ENCODE measurements at places on chromosomes 2 and 18.

DNA sequence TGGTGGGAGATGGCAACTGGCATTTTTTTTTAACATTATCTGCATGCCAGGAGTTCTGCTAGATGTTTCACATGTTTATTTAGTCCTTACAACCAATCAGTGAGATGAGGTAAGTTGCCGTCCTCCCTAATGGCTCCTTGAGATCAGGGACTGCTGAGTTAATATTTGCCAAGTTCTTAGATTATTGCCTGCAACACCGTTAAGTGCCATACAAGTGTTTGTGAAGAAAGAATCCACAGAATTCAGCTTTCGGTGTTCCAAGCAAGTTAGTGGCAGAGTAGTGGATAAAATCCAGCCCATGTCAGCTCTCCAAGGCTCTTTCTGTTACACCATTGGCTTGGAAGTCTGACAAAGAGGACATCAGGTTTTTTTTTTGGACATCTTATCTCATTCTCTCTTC lies 95.9 kb downstream of the C1QL2 start:
- DNase-seq = no peak

GRCh38 chr2:148983896-148984295 lies 54.6 kb upstream of the LYPD6B start:
- no peak for DNase-seq

DNA sequence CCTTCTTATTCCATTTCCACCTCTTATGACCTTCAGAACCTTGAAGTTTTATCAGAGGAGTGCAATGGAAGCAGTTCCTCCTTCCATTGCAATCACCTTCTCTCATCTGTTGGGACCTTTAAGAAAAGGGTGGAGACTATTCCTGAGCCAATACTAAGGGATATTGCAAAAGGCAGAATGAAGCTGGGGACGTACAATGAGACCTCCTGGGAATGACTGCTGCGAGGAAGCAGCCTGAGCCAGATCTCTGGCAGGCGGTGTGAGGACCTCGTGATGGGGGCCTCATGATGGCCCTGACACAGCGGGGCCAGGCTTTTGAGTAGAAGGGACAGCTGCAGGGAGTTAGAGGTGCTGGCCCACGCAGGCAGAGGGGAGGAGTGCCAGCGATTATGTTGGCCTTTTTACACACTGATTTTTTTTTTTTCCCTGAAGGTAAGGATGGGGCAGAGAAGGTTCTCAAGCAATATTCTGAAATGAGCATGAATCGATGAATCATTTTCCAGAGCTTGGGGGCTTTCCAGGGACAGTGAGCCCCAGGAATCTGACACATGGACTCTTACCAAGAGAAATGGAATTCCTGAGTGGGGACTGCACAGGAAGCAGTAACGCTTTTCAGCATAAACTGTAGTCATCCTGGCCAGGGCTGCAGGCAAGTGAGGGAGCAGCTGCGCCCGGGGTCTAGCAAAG lies 40.0 kb upstream of the LAPTM4A start:
- no peak for DNase-seq

DNA sequence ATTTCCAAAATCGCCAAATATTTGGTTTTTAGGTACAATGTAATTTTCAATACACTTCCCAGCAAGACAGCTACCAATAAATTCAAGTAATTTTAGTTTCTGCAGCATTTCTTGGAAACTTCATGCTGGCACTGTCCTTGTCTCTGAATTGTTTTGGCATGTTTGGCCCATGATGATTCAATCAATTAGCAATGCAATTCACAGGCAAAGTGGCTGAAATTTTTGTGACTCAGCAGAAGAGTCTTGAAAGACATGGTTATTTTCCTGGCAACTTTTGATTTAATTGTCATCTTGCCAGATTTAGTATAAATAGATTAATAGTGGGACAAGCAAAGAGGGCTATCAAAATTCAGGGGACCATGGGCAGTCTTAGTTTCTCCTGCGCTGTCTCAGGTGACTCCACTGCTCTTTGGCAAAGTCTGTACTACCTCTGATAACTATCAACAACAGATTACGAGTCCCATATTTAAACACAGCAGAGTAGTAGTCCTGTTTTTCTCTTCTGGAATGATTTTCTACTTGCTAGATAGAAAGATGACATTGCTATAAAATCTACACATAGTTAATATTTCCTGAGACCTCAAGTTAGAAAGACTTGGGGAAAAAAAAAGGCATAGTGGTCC lies 88.9 kb upstream of the CYP26B1 start:
- DNase-seq = no peak

DNA sequence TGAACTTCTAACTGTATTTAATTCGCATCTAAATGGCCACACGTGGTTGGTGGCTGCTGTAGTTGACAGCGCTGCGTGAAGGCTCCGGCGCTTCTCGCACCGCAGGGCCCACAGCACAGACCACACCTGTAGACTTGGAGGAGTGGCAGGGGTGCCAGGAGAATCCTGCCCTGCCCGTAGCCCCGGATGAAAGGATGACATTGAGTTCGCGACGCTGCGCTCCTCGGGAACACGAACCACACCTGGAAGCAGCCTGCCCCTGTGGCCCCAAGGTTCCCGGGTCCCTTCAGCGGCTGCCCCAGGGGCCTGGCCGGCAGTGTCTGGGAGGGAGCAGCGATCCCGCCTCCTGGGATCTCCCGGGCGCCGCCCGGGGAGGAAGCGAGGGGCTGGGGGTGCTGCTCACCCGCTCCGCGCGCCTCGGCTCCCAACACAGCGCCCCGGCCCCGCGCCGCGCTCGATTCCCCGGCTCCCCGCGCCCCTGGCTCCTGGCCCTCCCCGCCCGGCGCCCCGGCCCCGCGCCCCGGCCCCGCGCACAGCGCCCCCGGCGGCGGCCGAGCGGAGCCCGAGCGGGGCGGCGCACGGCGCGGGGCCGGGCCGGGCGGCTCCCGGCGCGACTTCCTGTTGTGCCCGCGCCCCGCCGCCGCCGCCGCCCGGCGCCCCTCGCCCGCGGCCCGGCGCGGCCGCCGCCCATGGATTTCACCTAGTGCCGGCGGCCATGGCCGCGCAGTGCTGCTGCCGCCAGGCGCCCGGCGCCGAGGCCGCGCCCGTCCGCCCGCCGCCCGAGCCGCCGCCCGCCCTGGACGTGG lies at the start of gene RNPEPL1:
RNPEPL1 (plus strand) TSS at position 613 of the 806 bp plus-strand sequence; CDS start at position 716, 103 bp downstream.
- DNase-seq = peak; percentile 40

GRCh38 chr2:78910376-78910775 lies 115.1 kb upstream of the REG3G start:
- DNase-seq = no peak

DNA sequence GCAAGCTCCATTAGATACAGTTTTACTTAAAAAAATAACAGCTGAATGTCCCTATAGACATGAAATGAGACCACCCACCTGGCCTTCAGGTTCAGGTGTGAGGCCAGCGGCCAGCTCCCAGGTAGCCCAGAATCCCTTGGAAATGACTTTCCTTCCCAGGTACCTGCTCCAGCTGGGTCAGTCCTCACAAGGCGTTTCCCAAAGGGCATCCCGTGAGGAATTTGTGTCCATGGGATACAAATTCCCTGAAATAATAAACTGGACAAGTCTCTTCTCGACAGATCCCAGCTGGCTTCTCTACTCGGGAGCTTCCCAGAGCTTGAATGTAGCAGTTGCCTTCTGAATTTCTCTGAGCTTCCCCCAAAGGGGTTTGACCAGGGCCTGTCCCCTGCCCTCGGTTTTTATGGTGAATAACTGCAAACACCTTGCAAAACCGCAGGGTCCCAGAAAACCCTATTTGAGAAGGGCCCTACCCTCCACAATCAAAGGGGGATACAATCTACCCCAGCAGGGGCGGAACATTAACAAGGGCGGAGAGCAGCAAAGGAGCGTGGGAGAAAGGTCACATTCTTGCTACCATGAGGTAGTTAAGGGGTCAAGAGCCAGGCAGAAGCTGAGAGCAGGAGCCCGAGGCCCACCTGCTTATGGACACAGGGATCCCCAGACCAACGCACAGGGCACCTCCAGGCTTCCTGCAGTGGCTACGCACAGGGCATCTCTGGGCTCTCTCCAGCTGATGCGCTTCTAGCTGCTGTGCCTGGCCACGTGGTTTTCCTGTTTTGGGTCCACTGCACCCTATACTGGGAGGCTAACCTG lies 107.7 kb downstream of the HDAC4 start:
- DNase-seq = no peak

DNA sequence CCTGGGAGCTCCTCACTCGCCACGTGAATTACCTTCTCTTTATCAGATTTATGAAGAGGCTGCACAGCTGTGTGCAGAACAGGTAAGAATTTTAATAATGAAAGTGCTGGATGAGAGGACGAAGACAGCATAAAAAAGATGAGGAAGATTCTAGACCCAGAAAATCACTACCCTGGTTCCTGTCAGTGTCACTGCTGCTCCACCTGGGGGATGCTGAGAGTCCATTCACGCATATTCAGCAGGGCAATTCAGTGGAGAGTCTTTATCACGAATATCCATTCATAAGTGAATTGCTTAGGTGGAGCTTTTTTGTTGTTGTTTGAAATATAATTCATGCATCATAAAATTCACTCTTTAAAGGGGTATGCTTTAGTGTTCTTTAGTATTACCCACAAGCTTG lies 52.0 kb downstream of the MRPL33 start:
- DNase-seq = no peak

DNA sequence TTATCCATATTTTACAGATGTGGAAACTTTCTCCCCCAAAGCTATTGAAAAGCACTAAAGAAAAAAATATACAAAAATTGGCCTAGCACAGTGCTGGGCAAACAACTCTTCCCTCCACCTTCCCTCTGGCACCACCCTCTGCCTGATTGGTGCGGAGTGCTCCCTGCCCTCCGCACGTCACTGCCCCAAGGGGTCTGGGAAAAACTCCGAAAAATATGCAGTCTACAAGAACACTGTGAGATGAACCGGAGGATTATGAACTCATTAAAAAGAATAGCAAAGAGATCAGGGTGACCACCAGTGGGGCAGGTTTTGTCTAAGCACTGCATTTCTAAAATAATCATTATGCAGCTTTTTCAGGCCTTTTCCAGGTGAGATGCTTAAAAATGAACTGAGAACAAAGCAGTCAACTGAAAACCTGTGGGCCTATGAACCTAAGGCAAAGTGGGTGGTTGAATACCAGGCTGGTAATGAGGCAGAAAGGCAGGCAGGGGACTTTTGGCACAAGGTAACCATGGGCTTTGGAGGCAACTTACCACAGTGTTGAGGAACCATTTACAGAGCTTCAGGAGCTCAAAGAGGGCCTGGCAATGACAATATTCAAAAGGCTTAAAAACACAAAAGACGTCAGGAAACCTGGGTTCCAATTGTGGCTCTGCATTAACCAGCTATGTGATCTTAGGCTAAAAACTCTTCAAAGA lies 57.5 kb downstream of the AAK1 start:
- DNase-seq = no peak

DNA sequence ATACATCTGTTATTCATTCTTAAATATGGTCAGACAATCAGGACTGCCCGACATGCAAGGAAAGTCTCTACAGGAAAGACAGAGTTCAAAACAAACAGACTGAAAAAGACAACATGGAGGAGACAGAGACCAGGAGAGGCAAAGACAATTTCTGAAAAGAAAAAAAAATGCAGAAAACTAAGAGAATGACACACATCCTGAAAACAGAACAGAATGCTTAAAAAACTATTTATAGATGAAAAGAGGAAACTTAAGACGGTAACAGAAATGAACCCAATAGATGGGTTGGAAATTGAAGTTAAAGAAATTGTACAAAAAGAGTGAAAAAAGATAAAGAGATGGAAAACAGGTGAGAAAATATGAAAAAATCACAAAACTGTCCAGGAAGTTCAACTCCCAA lies 95.7 kb downstream of the BCL2 start:
- no peak for DNase-seq

DNA sequence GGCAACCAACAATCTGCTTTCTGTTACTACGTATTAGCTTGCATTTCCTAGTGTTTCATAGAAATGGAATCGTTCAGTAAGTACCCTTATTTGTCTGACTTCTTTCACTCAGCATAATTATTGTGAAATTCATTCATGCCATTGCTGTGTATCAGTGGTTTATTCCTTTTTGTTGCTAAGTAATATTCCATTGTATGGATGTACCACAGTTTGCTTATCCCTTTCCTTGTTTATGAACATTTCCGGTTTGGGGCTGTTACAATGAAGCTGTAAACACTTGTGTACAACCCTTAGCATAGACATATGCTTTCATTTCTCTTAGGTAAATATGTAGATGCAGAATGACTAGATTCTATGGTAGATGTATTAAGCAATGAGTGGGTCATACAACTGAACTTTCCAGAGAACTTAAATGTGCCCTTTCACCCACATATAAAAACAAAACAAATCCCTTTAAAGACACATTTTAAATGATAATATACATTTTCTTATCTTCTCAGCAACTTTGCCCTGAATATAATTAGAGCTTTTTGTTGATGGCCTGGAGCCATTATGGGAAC lies 21.9 kb downstream of the FER1L5 start:
- no peak for DNase-seq

- DNase-seq = no peak
These were observed 217.0 kb downstream of the MBD5 start for GRCh38 chr2:148237911-148238310.

GRCh38 chr2:218293715-218294429 lies 1.6 kb upstream of the TMBIM1 start:
- no peak for DNase-seq

- DNase-seq = no peak
These were observed 39.7 kb upstream of the GRP start for GRCh38 chr18:59180150-59180845.

DNA sequence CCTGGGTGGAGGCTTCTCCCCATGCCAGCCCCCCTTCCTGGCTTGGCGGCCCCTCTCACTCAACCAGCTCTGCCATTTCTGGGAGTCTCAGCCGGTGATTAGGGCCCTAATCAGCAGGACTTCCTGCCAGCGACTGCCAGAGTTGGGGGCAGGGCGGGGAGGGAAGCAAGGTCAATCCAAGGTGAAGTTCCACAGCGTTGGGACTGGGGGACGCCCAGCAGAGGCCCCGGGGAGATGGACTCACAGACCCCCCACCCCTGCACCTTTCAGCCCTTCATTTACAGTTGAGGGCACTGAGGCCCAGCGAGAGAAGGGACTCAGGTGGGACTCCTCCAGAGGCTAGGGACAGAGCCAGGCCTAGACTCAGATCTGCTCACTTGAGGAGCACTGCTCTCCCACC lies 65.3 kb downstream of the TNS1 start:
- DNase-seq = no peak

DNA sequence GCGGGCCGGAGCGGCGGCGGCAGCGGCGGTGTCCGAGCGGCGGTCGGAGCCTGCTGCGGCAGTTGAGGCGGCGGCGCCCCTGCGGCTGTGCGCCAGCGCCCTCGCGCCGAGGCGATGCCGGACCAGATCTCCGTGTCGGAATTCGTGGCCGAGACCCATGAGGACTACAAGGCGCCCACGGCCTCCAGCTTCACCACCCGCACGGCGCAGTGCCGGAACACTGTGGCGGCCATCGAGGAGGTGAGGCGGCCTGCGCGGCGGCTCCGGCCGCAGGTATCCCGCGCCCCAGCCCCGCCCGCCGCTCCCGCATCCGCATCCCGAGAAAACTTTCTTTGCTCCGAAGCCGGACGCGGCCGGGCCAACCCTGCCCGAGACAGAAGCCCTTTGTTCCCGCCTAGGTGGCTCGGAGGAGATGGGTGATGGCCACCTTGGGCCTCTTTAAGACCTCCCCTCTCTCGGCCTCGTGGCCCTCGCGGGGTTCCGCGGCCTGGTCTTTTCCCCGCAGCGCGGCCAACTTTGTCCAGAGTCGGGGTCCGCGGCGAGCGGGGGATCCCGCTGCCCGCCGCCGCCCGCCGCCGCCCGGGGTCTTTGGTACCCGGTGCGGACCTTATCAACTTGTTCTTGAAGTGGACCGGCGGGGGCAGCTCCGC lies 504 bp downstream of the ASAP2 start:
- no peak for DNase-seq
